ENCODE measurements at places on chromosomes 4 and X.

DNA sequence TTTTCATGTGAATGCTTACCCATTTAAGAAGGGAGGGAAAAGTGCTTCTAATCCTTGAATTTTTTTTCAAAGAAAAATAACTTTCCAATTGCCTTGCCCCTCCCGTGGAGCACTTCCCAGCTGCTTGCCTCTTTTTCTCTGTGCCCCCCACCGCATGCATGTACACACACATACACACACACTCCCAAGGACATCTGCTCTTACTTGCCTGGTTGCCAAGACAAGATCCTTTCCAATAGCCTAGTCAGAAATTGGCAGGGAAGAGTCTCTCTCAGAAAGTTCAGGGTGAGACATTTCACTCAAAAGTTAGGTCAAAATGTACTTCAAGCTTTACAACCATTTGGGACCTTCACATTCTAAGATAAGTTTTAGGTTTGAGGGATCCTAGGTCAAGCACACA lies 10.9 kb downstream of the HHIP start:
- no peak for DNase-seq

- no peak for DNase-seq
Measured at GRCh38 chrX:84155938-84156337, 32.1 kb downstream of the RPS6KA6 start.

- DNase-seq, result no peak
Measured at GRCh38 chr4:163663454-163664225, 169.2 kb downstream of the TMA16 start.

- DNase-seq, result no peak
Measured at GRCh38 chr4:186472948-186473347, 82.4 kb downstream of the MTNR1A start.

GRCh38 chr4:26284536-26284935 lies 36.3 kb upstream of the RBPJ start:
- no peak for DNase-seq

DNA sequence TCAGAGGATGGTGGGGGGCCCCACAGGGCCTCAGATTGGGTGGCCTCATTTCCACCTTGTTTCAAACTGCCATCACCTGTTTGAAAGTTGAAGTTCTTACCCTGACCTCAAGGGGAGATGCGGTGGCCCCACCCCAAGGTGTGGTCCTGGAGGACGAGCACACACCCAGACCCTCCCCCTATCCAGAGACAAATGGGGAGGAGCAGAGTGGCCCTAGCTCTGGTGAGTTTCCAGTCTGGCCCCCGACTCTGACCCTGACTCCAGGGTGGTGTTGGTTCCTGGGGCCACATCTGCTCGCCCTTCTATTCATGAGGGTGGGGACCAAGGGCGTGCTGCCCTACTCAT lies 36.3 kb upstream of the ADRA2C start:
- DNase-seq, result no peak

DNA sequence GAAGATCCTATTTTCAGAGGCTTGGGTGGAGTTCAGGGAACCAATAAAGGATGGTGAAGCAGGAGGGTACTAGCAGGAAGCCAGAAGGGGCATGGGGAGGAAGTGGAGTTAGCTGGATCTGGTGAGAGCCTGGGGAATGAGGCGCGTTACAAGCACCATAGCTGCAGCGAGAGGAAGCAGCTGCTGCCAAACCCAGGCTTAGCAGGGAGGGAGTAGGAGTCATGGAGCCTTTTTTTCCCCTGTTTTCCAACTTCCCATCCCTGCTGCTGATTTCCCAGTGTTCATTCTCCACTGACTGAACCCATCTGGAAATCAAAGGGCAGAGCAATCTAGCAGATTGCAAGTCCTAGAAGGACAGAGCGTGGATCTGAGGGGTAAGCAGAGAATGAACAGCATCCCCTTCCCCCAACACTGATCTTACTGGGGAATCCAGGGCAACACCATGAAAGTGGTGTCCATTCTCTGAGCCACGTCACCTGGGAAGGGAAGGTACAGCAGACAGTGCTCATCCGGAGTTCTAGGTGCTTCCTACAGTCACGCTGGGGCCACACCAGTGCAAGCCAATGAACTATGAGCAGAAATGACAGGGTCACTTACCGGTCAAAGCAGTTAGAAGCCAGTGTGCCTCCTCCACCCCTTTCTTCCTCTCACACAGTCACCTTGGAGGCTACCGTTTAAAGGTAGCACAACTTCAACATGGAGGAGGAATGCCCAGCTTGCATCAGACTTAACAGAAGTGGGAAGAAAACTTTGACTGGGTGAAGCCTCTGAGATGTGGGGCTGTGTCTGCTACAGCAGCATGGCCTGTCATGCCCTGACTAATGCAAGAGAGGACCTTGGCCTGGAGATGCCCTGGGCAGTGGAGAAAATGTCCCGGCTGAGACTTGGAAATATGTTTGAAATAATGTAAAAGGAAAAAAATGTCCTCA lies 36.7 kb downstream of the SMIM20 start:
- no peak for DNase-seq

GRCh38 chr4:53185869-53186585 lies 179.8 kb downstream of the SCFD2 start:
- no peak for DNase-seq

GRCh38 chr4:27318740-27319139 lies 458.1 kb downstream of the STIM2 start:
- peak; percentile 14 for DNase-seq

GRCh38 chrX:97705936-97706335 lies 822.2 kb downstream of the RPA4 start:
- DNase-seq, result no peak

DNA sequence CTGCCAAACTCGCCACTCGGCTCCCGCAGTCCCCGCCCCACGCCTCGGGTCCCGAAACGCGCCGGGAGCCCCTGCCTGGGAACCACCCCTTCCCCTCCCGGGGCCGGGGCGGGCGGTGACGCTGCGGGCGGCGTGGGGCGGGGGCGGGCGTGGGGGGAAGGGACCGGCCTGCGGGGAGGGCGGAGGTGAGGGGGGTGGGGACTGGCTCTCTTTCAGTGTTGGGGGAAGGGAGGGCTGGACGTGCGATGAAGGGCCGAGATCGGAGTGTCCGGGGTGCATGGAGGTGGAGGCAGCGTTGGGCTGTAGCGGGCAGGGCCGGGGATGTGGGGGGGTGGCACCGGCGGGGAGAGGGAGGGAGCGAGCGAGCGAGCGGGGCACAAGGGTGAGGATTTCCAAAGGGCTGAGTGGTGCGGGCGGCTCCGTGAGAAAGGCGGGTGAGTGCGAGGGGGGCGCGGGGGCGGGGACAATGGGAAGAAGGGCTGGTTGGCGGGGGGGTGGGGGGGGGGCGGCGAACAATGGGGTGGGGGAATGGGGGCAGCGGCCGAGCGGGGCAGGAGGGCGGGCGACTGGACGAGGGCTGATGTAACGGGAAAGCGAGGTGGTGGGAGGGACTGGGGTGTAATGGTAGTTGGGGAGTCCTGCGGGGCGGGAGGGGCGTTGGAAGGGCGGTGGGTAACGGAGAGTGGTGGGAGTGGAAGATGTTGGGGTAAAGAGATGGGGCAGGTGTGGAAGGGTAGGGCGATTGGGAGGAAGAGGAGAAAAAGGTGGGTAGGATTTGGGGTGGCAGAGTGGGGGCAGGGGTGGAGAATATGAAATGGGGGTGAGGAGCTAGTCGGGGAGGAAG lies 578 bp downstream of the DCUN1D4 start:
- DNase-seq, result peak; percentile 82

DNA sequence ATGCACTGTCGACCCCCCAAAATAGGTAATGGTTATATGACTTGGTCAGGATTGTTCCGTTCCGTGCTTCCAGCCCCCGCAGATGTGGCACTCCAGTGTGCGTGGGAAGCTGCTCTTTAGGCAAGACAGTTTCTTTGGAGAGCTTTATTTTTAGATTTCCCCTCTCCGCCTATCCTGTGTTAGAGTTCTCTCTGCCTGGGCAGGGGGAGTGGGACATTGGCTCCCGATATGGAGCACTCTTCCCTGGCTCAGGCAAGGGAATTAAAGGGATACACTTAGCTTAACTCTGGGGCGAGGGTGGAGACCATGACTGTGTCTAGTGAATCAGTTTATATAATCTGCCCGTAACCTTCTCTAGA lies 36.0 kb downstream of the DLG3 start:
- DNase-seq, result no peak

GRCh38 chrX:36214924-36215323 lies 295.4 kb downstream of the CFAP47 start:
- DNase-seq, result no peak

DNA sequence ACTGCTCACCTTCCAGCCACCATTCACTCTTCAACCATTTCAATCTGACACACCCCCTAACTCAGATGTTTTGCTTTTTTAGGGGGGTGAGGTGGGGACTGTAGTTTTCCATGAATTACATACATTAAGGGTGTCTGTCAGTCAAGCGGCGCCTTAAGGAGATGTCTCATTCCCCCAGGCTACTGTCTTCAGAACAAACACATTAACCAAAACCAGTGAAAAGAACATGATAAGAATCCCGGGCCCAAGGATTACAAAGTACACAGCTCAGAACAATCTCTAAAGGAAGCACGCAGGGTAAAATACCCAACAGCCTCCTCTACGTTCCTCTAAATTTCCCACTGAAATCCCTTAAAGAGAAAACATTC lies 62.5 kb upstream of the IRF2 start:
- DNase-seq, result no peak

DNA sequence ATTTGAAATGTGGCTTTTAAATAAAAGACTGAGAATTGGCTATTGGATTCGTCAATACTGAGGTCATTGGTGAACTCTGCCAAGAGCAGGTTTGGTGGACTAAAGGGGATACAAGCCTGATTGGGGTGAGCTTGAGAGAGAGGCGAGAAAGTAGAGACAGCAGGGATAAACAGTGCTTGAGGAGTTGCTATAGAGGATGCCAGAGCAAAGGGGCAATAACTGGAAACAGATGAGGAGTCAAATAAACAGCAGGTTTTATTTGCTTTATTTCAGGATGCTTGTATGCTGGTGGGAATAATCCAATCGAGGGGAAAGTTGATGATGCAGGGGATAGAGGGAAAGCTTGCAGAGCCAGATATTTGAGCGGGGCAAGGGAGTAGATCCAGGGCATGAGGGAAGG lies 24.0 kb upstream of the ANXA3 start:
- no peak for DNase-seq

DNA sequence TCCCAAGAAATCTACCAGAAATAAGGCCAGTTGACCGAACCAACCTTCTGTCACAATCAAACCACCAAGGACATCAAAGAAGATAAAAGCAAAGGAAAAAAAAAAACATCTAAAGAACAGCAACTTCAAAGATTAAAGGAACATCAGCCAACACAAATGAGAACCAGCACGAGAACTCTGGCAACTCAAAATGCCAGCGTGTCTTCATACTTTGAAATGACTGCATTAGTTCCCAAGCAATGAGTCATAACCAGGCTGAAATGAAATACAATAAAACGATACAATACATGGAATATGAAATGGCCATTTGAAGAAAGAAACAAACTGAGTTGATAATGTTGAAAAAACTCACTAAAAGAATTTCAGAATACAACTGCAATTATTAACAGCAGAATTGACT lies 611.6 kb upstream of the GRIA3 start:
- DNase-seq, result no peak

DNA sequence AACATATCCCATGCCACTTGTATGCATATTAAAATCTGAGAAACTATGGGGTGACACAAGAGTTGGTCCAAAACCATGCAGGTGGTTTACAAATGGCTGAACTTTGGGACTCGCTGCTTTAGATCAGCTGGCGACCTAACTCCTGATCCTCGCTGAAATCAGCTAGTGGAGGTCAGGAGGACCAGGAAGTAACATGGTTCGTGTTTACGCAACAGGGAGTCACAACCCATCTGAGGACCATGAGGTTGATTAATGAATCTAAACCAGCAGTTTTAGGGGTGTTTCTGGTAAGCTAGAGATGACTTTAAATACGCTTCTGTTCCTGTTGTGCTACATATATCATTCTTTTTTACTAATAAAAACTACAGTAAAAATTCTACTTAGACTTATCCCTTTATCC lies 12.9 kb downstream of the TSPAN5 start:
- DNase-seq, result no peak

DNA sequence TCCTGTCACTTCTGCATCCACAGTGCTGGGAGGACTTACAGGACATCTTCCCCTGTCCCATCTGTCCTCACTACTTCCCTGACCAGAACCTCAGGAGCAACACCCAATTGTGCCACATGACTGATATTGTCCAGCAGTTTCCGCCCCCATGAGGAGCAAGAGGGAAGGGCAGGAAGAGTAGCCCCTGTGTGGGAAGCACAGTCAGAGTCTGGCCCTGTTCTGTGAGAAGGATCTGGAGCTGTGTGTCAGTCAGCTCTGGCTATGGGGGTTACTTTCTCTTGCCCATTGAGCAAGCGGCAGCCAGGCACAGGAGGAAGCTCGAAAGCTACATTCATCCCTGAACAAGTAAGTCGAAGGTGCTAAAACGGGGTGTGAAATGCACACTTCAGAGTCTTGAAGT lies 14.8 kb upstream of the TRIM60 start:
- DNase-seq, result no peak

- DNase-seq, result no peak
Measured at GRCh38 chr4:147217655-147218054, 263.2 kb upstream of the EDNRA start.

DNA sequence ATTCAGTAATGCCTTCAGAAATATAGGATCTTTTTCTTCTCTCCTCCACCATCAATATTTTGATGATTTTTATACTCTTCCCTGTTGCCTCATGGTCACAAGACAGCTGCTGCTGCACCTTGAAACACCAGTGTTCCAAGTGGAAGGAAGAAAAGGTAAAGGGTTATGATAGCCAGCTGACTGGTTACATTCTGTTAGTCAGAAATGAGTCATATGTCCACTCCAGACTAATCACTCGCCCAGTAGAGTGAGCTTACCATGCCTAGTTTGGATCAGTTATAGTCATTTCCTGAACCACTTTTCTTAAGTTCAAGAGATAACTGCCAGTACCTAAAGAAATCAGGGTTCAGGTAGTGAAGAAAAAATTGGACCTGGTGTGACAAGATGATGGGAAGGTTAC lies 532.3 kb upstream of the SMIM31 start:
- no peak for DNase-seq
